GOT3 (cell line): ENCODE measurements at places on chromosomes 11 and 22.

- no peak for DNase-seq
Measured at GRCh38 chr11:111352935-111353710, 26.0 kb downstream of the POU2AF1 start.

DNA sequence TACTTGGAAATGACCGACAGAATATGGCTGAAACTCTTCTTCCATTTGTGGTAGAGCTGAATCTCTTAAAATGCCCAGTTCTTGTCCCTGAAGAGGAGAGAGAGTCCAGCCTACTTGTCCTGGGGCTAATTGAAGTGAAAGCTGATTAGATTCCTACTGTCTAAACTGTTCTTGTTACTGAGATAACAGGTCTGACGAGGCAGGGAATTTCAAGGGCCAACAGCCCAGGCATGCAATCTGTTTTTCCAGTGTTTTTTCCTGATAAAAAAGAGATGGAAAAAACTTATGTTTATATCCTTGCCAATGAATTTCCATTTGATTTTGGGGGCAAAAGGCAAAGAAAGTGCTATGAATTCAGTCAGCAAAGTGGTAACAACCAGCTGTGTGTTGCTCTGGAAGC is 195.5 kb downstream of the ETS1 start:
- no peak for DNase-seq

- DNase-seq: no peak
Measured at GRCh38 chr11:83409476-83409875, 123.3 kb upstream of the CCDC90B start.

DNA sequence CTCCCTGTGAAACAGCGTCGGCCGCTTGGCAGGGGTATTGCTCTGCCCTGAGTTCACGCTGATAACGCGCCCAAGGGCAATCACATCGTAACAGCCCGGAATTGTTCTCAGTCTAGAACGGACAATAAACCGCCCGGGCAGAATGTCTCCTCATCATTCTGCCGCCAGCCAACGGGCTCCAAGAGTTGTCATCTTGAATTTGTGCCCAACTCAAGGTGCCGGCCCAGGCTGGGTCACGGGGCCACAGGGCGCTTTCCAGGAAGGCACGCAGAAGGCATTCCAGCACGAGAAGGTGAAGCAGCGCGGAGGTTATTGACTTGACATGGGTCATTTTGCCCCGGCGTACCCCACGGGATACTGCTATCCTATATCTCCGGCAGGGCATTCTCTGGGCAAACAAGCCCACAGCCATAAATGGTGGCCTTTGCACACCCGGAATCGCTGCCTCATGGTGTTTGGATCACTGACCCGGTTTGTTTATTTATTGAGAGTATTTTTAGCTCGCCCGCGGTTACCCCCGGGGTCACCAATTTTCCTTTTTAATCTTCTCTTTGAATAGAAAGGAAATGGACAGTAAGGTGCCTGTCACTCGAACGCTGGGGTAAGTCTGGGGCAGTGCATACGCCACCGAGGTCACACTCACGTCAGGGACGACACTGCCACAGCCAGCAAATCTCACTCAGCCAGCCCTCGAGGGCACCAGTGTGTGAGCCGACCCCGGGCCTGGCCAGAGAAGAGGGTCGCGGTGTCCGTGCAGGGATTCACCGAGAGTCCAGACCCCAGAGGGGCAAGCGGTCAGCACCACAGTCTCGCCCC is 72.4 kb upstream of the FGF3 start:
- no peak for DNase-seq

GRCh38 chr22:42269432-42270175 is 849 bp downstream of the TCF20 start:
- DNase-seq: no peak

GRCh38 chr11:115051938-115052590 is 373.7 kb downstream of the NXPE2 start:
- no peak for DNase-seq

DNA sequence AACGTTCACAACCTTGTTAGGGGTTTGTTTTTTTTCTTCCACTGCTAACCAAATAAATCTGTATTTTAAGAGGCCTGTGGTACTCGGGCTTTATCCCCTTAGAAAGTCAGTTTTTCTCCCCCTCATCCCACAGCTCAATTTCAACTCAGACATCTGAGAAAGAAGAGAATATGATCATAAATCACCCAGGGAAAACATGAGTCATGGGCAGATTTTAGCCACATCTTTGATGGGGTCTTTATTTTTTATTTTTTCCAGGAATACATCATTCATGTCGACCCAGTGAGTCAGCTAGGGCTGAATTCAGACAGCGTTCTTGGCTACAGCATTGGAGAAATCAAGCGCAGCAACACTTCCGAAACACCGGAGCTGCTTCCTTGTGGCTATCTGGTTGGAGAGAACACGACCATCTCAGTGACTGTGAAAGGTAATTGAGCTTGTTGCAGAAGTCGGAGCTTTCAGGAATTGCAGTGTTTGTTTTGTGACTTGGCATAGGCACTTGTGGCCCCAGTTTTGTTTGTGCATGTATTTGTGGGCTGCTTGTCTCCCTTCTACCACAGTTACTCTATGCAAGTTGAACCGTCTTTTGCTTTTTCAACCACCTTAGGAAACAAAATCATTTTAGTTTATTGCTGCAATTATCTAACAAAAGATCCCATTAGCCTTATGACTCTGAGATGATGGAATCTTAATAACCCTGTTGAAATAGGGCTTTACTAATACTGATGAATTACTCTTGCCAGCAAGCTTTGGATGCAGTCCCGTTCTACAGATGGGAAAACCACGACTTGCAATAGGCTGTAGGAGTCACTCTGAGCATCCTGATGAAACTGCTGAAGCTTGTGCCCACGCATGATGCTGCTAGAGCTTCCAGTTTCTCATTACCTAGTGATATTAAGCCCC is 62.7 kb downstream of the DBX1 start:
- no peak for DNase-seq

GRCh38 chr11:100232006-100232405 is 455.1 kb upstream of the ARHGAP42 start:
- no peak for DNase-seq

DNA sequence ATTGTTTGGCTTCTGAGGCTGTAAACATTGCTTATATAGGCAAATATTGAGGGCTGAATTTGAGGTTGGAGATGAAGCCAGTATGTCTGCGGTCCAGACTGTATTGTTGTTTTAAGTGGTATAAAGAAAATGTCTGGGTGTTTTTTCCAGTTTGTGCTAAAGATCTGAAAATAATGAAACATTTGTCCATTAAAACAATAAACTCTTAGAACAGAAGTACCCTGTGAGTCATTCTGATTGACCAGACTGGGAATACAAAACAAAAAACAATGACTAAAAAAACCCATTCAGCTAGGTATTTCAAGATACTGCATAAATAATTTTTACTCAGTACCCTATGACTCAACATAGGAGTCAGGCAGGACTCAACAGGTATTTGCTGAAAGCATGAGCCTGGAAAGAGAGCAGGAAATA is 20.4 kb downstream of the ALKBH8 start:
- no peak for DNase-seq

DNA sequence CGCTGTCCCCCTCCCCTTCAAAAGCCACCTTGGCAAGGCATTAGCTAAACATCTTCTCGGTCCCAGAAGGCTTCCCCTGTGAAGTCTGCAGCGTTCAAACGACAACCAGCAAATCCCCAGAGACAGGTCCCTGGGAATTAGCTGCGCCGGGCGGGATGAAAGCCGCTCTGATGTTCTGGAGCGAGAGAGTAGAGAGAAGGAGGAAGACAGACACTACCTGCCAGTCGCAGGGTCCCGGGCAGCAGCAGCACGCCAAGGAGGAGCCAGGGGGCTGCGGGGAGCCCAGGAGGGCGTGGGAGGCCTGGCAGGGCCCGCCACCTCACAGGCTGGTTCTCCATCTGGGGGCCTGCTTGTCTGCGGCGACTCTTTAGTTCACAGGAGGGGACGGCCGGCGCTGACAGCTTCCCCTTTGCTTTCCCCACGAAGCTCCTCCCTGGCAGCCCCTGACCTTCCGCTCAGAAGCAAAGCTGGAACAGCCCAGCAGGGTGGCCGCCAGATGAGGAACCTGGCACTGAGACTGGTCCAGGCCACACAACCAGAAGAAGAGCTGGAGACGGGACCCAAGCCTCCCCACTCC is at the start of gene NFAM1:
Gene NFAM1, minus strand, starts transcription at position 384 of the 577 bp plus-strand sequence. Its CDS starts 46 bp downstream, at position 338.
- no peak for DNase-seq

GRCh38 chr22:35464399-35464798 is 64.5 kb downstream of the MCM5 start:
- DNase-seq: no peak

DNA sequence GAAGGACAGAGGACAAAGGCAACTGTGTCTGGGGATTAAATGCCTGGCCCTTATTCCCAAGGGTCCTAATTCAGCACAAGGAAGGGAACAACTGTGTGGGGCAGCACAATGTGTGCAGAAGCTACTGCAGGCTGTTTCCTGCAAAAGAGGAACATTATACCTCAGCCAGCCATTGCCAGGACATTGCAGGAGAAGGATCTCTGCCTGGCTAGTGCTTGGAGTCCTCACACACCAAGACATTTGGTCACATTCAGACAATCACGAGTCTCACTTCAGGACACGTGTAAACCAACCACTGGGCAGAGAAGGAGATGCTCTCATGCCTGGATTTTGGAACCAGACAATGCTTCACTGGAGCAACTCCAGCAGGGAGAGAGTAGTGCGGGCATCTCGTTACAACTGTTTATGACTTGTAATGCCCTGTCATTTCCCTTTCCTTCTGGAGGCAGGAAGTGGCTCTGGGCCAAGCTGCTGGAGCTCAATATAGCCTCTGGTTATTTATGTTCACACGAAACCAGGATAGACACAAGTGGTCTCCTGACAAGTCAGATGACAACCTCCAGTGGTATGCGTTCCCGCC is 23.9 kb upstream of the ZC3H12C start:
- no peak for DNase-seq

GRCh38 chr22:39643311-39644083 is 72.9 kb downstream of the CACNA1I start:
- DNase-seq: no peak

GRCh38 chr11:64619811-64620380 is 28.9 kb downstream of the SLC22A12 start:
- no peak for DNase-seq

DNA sequence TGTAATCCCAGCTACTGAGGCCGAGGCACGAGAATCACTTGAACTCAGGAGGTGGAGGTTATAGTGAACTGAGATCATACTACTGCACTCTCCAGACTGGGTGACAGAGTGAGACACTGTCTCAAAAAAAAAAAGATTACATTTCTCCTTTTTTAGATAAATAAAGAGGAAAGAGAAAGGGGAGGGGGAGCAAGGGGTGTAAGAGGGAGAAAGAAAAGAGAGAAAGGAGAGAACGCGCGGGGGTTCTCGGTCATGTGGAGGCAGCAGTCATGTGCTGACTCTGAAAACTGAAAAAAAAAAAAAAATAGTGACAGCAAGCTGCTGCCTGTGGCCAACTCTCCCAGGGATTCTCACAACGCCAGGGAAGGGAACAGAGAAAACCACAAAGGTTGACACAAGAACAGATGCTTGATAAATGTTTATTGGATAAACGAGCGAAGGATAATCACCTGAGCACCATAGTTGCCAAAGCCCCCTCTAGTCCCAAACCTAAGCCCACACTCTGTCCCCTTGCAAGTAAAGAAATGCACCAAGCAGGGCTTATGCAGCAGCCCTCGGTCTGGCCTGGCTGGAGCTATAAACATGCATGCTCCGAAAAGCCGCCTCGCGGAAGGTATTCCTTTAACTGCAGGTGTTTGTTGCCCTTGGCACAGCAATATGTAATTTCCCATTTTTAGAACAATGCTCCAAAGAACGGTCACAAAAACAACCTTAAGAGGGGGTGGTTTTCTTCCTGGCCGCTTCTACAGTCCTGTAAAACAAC is 14.5 kb downstream of the SCGB1A1 start:
- DNase-seq: no peak

DNA sequence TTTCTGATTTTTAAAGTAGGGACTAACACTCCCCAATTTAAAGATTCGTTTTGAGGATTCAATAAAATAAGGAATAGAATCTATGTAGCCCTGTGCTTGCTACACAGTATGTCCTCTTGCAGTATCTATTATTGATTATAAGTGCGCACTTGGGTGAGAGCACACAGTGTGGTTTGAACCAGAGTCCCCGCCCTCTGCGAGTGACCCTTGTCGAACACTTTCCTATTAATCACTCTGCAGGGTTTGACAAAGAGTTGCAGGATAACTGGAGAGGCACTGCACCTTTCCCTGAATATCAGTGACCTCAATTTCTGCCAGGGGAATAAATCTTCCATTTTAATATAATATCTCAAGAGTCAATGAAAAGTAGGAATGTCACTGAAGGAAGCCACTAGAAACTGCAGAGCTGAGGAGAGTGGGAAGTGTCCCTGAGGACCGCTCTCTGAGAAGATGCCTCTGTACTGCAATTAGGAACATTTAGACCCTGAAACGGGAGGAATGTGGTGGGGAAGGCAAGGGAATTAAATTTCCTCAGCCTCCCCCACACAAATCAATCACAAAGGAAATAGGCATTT is 182.2 kb downstream of the MAML2 start:
- DNase-seq: no peak
